ENCODE measurements at places on chromosomes 2 and 18.

GRCh38 chr2:85353876-85354285, 447 bp downstream of the RETSAT start:
- no peak for DNase-seq

GRCh38 chr18:37956902-37957301, 391.3 kb upstream of the CELF4 start:
- no peak for DNase-seq

DNA sequence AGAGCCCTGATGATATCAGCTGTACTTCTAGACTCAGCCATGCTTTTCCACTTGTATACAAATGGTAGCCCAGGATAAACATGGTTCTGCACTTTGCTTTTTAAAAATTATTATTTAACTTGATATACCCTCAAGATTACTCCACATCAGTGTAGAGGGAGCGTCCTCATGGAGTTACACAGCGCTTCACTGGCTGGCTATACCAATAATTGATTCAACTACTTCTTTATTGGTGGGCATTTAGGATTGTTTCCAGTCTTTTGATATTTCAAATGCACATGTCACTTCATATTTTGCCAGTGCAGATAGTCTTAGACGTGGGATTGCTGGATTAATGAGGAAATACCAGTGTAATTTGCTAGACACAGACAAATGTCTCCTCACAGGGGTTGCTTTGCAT, 10.8 kb upstream of the NEDD4L start:
- no peak for DNase-seq

GRCh38 chr2:136238286-136239078, 120.5 kb upstream of the CXCR4 start:
- peak; percentile 56 for DNase-seq

DNA sequence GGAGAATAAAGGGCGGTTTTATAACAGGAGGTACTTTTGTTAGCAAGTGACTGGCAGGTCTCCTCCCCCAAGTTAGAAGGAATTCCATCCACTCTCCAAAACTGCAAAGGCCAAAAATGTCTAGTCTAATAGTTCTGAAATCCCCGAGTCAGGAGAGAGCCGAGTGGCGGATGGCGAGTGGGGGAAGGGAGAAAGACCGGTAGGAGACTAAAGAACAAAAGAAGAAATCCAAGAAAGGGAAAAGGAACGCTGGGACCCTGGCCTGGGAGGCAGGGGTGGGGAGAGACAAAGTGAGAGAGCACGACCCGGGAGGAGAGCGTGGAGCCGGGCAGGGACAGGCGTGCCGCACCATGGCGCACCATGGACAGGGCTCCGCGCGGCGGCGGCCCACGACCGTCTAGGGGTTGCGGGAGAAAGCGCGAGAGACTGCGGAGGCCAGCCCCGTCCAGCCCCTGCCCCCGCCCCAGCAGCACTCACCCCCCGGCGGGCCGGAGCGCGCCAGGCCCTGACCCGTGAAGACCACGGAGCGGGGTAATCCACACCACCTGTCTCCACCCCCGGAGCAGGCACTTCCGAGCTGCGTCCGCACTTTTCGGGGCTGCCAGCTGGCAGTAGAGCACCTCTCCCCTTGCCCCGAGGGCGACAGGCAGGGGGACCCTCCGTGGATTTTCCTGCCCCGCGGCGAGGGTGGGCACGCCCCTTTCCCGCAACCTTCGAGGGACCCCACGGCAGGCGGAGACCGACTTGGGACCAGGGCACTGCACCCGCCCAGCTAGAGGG, 1.6 kb downstream of the CDH2 start:
- peak; percentile 29 for DNase-seq

- no peak for DNase-seq
These were observed 794.9 kb upstream of the ACVR2A start for GRCh38 chr2:147049957-147050356.

- DNase-seq, result no peak
These were observed 41.4 kb downstream of the XDH start for GRCh38 chr2:31373127-31373526.

- DNase-seq, result no peak
These were observed 144.1 kb downstream of the ZFP36L2 start for GRCh38 chr2:43082111-43082894.

DNA sequence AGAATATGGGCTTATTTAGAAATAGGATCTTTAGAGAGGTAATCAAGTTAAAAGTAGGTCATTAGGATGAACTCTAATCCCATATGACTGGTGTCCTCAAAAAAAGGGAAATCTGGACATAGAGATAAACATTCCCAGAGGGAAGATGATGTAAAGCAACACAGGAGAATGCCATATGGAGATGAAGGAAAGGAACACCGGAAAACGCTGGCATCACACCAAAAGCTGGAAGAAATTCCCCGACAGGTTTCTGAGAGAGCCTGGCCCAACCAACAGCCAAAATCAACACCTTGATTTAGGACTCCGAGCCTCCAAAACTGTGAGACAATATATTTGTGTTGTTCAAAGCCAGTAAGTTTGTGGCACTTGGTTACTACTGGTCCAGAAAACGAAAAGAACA, 296.7 kb downstream of the DSEL start:
- DNase-seq, result no peak

GRCh38 chr18:48863432-48864065, 87.2 kb downstream of the SMAD7 start:
- no peak for DNase-seq

DNA sequence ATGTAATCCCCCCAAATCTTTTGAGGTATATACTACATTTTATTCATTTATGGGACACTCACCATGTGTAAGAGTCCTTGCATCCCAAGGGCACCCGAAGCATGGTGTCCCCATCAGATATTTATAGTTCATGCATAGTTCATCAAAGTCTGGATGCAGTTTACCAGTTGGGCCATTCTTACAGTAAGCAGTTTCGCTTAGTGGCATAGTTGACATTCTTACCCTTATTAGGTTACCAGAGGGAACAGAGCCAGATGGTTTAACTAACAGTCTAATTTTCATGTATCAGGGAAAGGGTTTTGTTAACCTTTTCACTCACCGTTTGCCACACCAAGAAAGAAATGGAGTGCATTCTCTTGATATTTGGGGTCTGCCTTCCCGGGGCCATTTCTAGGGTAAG, 7.1 kb downstream of the ZNF407 start:
- DNase-seq, result no peak

DNA sequence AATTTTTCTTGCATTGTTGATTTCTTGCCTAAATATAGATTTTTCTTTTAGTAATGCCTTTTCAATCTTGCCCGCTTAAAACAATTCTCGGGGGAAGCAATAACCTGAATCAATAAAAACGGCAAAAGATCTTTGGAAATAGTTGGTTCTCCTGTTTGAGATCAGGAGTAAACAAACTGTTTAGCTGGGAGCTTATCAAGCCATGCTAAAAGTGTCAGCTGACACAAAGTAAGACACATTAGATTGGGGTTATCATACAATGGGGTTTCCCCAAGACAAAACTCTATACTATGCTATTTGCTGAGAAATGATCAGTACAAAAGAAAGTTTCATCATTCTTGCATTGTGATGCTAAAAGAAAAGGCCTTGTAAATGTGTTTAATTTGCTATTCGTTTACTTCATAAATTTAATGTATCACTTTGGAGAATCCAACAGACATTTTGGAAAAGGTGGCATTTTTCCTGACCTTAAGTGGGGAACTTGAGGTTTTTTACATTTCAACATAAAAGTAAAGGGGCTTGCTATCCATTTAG, 46.5 kb downstream of the ATIC start:
- DNase-seq, result no peak

DNA sequence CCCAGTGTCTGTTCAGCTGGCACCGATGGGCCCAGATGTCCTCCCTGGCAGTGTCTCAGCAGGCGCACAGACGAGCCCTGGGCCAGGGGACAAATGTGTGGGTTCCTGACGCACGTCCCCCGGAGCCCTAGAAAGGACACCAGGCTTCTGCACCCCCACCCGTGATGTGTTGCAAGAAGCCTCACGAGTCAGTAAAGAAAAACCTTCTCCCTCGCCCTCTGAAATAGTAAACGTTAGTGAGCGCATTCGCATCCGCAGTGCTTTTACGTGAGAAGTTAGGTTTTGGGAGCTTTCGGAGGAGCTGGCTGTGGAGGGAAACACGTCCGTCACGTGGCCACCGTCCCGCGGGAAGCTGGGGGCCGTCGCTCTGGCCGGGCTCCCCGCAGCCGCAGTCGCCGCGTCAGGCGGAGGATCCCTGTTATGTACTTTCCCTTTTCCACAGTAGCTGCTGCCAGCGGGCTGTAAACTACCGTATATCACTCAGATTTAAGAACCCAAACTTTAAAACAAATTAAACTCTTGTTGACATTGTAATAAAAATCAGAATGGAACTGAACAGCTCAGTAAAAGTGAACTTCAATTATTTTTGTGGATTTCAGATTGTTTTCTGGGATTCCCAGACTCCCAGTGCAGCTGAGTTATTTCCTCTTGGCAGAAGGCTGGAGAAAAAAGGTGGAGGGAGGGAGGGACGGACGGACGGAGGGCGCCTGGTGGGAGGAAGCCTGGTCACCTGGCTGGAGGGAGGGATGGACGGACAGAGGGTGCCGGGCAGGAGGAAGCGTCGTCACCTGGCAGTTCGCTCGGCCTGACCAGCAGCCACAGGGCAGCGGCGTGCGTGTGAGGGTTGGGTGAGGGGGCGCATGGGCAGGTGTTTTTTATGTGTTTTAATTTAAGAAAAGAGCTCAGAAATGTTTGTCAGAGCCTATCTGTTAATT, 112.1 kb downstream of the NFATC1 start:
- no peak for DNase-seq

- DNase-seq, result no peak
These were observed 52.6 kb upstream of the PEX13 start for GRCh38 chr2:60964651-60965498.

DNA sequence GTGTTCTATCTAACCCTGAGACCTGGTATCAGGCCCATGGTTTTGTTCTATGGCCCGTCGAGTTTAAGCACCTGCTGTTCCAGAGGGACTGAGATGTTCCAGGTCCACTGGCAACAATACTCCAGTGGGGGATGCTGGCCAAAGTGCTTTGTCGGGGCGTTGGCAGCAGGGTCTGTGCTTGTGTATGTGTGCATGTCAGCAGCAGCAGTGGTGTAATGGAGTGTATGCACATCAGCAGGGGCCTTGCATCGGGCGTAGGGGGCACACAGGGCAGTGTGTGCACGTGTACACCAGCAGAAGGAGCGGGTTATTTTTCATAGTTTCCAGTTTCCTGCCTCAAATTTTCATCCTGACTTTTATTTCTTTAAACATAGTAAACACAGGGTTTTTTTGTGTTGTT, 37.8 kb upstream of the THUMPD2 start:
- no peak for DNase-seq

GRCh38 chr2:32865399-32866068, 81.2 kb upstream of the LTBP1 start:
- no peak for DNase-seq

DNA sequence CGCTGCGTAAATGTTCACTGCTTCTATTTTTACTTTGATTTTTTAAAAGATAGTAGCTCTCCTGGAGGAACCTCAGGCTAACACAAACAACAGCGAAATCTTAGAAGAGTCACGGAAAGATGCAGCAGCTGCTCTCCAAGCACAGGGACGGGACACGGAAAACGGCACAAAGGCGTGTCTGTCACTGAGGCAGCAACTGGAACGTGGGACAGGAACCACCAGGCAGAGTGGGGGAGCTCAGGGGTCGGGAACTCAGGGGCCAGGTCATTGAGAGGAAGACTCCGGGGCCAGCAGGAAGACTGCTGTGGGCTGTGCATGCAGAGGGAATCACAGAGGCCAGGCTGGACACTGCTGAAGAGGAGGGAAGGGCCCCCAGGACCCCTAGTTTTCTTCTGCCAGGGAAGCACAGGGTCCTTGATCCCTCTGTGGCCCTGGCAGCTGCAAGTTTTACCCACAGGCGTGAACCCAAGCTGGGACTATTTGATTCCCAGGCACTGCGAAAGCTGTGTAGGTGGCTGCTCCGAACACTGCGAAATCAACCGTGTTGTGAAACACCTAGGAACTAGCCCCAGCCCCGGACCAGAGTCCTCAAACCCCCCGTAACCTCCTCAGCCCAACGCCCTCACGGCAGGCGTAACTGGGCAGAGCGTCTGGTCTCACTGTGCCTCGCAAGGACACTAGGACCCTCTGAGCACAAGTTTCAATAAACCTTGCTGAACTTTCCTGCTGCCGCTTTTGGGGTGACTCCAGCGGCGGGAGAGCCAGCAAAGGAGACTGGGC, 263.0 kb downstream of the EIPR1 start:
- DNase-seq, result no peak

- DNase-seq, result no peak
These were observed 323.6 kb downstream of the PAX3 start for GRCh38 chr2:221975151-221975550.

DNA sequence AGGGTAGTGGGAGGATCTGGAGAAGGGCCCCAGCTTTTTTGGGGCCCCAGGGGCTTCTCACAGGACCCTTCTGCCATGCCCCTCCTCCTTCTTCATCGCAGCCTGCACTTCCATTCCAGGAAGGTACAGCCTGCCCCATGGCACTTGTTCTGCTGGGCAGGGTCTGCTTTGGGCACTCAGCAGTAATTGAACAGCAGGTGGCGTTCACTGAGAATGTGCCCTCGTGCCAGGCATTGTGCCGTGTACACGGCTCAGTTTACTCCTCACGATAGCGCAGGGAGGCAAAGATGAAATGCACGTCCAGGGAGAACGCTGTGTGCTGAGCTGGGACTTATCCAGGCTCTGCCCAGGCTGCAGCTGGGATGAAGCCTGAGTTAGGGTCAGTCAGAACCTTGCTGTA, 54.8 kb upstream of the ASB18 start:
- DNase-seq, result no peak

DNA sequence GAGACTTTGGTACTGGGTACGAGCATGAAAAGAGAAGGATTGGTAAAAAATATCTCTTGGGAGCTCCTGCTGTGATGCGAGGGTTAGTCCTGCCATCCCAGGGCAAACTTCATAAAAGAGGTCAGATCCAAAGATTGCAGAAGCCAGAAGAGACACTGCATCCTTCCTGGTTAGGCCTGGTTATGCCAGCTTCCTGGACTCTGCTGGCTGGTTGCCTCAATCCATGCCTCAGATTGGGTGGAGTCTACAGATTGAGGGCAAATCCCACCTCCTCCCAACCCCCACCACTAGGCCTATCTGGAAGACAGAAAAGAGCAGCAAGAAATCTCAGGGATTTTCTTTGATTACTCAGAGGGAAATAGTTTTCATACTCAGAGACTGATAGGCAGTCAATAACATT, 5.3 kb upstream of the ACADL start:
- no peak for DNase-seq

- DNase-seq, result no peak
These were observed 87.9 kb upstream of the KCNH7 start for GRCh38 chr2:162926501-162926900.

- DNase-seq, result no peak
These were observed 57.3 kb downstream of the GULP1 start for GRCh38 chr2:188349019-188349418.

DNA sequence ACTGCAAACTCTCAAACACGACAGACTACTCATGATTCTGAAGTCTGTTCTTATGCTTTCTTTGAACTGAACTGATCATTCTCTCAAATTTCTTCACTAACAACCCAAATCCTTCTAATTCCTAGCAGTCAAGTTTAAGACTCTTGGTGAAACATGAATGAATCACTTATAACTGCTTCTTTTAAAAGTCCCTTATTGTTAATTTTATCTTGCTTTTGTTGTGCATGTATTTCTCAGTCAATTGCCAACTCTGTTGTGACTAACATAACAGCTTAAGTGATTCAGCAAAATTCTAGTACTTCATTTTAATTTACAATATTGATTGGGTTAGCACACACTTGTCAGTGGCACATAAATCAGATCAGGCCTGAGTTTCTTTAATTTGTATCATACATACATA, 357.0 kb upstream of the FSIP2 start:
- no peak for DNase-seq

GRCh38 chr2:120406566-120406965, 60.6 kb downstream of the INHBB start:
- no peak for DNase-seq

GRCh38 chr2:138079976-138080375, 115.7 kb downstream of the HNMT start:
- DNase-seq, result no peak
